ENCODE measurements at places on chromosomes 3 and 15.

- DNase-seq = no peak
Observed at GRCh38 chr15:95880031-95880570, 450.4 kb upstream of the NR2F2 start.

GRCh38 chr15:48578965-48579364 is 66.5 kb downstream of the FBN1 start:
- no peak for DNase-seq

DNA sequence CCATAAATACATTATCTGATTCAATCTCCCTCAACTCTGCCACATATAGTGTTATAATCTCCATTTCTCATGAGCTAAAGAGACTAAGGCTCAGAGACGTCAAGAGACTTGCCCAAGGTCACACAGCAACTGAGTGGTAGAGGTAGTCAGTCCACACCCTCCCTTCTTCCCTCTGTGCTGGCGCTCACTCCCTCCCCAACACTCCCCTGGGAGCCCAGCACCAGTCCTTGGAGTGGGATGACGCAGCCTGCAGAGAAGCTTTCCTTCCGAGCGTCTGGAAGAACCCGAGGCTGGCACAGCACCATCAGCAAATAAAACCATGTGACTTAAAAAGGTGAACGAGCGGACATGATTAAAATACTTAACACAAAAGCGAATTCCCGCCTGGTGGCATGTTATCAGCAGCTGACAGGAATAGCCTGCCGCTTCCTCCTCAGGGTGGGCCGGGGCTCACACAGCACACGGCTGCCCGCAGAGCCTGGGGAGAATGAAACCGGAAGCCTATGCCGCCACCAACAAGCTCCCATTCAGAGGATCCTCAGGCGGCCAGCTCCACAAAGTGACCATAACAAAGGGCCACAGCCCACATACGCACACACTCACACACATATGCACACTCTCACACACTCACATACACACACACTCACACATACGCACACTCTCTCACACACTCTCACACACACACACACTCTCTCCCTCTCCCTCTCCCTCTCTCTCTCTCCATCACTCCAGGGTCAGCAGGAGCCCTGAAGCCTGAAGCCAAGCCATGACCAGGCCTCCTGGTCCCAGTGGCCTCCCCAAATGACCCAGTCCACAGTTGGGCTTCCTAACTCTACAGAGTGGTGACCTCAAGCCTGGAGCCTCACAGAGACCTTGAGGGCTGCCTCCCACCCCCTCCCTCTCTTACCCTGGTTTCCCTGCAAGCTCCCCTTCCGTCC is 120.5 kb downstream of the XXYLT1 start:
- DNase-seq = peak; percentile 52

DNA sequence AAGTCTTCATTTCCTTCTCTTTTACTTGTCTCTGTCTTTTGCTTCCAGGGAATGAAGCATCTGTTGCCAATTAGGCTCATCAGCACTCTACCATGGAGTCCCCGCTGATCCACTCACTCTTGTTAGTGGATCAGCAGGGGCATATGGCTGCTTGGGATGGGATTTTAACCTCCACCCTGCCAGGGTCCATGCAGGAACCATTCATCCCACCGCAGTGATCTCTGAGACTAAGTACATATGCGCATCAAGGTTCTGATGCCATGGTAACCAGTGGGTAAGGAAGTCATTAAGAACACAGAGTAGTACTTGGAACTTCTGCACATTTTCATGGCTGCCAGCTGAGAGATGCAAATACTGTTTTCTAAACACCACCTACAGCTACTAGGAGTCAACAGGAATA is 374.0 kb upstream of the ALCAM start:
- no peak for DNase-seq

DNA sequence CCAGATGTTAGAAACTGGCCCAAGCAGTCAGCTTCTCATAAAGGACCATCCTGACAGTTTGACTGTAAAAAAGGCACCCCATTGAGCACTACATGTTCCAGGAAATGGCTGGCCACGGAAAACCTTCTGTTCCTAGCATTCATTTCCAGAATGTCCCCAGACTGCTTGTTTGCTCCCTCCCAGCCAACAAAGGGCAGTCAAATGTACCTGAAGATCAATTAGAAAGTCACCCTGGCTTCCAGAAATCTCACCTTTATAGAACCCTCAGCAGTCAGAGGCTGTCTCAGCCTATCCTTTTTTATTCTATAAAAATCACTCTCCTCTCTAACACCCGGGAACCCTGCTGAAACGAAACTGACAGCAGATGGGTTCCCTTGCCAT is 784 bp upstream of the SAMMSON start:
- DNase-seq = no peak

DNA sequence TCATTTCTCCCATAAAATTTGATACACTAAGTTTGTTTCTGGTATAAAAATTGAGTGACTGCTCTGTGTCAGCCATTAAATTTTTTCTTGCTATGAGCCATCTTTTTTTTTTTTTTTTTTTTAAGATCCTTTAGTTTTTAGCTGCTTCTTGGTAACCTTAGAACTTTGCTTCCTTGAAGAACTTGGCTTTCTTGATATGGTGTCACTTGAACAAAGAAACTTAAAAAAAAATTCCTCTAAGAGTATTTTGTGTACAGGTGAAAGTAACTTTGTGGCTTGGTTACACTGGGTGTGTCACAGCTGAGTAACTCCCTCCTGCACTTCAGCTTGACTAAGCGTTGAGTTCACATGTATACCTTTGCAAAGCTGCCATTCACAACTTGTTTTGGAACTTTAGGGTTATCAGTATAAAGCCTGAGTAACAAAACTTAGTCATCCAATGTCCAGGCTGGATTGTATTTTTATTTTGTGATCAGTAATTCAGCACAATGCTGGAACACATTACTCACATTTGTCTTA is 6.5 kb downstream of the CHD2 start:
- no peak for DNase-seq

GRCh38 chr15:56699743-56700142 is 33.6 kb downstream of the ZNF280D start:
- DNase-seq = peak; percentile 71

DNA sequence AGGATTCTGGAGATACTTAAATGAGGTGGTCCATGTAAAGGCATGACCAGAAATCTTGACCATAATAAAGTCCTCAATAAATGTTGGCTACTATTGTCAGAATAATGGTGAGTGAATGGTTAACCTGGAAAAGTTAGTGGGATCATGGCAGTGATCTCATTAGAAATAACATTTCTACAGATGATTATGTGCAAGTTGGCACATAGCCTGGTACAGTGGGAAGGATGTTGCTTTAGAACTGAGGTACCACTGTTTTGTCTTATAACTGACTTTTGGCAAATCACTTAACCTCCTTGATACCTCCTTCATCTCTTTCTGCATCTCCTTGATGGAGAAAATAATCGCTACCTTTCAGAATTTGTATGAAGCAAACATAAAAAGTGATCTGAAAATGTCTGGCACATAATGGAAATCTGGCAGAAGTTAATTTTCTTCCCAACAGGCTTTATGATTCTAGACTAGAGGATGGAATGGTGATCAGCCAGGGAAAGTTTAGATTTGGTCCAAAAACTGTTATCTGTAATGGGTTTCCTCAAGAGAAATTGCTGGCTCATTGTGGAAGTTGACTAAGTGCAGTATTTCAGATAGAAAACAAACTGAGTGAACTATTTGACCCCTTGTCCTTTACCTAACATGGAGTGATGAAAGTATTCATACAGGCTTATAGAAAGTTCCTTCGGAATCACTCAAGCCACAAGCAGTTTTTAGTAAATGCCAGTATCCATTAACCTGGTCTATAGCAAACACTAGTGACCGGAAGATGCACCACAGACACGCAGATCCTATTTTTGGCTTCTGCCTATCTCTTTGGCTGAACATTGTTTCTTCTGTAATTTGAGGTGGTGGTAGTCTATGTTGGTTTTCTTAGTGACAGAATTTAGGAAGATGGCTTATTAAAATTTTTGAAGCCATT is 449.6 kb upstream of the TGFBR2 start:
- DNase-seq = no peak

DNA sequence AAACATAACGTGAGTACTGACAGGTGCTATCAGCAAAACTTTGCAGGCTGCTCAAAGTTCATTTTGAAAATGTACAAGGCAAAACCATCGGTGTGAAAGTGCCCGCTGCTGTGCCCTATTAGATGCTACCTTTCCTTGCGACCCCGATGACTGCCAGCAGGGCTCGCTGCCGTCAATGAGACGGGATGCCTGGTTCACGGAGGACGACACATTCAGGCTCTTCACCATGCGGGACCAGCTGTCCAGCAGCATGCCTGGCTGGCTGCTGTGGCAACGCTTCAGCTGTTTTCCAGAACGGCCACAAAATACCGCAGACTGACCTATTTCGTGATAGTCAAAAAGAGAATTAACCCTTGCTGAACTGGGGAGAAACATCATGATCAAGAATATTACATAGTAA is 92.7 kb upstream of the OCA2 start:
- no peak for DNase-seq

DNA sequence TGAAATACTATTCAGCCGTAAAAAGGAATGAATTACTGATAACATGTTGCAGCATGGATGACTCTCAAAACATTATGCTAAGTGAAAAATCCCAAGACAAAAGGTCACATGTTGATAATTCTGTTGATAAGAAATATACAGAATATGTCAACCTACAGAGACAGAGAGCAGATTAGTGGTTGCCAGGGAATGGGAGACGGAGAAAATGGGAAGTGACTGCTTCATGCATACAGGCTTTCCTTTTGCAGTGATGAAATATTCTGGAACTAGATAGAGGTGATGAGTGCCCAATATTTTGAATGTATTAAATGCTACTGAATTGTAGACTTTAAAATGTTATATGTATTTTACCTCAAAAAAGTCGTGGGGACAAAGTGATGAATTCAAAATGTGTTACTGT is 56.2 kb downstream of the ABHD2 start:
- no peak for DNase-seq

DNA sequence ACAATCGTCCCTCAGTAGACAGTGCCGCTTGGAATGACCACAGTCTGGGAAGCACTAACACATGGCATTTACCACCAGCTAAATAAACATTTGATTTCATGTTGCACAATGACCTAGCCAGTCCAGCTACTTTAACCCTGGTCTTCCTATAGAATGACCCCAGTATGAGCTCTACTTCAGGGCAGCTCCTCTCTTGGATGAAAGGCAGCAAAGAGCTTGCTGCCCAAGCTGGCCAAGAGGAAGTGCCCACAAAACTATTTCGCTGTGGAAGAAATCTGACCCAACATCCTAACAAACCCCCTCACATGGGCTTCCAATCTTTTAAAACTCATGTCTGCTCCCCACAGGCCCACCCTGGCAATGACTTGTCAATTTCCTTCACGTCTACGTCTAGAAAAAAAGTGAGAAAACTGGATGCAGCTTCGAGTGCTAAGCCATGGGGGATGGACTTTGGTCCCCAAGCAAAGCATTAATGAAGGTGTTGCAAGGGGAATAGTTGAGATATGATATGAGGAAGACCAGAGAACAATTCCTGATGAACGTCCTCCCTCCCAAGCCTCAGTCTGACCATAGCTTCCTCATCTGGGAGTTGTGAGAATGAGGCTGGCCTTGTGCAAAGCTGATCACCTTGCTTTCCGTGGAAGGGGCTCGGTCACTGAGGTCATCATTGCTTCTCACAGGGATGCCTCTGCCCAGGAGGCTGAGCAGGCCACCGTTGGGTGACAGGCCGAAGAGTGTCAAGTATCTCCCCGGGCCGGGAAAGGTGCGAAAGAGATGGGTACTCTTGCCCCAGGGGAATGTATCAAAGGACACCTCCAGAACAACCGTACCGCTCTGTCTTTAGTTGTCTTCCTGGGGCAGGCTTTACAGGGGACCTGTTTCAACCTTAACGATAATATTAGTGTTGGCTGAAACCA is 964 bp downstream of the SLC25A20 start:
- no peak for DNase-seq

DNA sequence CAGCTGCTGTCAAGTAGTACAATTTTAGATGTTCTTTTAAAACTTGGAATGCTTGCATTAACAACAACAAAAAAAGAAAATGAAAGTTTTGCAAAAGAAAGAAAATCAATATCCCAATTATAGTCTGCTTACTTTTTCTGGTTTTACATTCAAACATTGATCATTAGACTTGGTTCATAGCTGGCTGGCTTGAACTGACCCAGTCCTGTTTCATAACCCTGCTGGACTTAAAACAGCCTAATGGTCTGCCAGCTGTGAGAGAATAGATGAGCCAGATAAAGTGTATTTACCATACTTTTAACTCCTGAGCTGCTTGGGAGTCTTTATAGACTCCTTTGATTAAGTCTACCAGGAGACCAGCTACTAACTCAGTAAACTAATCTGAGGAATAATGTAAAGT is 59.2 kb downstream of the PIAS1 start:
- DNase-seq = no peak

DNA sequence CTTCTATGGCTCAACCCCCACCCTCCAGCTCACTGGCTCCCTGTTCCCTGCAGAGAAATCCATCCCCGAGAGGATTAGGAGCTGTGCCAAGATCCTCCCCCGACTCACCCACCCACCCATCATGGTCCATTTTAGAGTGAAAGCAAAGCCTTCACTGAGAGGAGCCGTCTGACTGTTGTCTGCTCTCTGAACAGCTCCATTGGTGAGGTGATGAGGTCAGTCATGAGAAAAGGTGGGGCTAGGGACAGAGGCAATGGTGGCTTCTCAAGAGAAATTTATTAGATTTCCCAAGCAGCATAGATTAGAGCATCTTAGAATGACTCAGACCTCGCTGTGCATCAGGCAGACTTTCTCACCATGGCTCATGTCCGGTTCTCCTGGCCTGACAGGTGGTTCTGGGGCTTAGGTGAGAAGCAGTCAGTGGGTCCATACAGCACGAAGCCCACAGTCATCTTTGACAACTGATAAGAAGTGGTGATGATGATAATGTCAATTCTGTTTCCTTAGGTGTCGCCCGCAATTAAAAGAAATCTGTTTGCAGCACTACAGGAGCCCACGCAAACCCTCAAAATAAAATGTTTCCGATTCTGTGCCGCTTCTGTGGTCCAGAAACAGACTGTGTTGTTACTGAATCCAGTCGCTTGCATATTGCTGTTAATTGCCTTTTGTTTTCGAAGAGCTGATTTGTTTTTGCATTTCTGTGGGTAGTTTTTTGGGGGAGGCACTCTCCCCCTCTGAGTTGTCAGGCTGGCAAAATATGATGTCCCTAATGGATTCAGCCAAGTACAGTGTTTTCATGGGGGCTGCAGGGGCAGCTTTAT is 24.8 kb upstream of the RHO start:
- DNase-seq = no peak

DNA sequence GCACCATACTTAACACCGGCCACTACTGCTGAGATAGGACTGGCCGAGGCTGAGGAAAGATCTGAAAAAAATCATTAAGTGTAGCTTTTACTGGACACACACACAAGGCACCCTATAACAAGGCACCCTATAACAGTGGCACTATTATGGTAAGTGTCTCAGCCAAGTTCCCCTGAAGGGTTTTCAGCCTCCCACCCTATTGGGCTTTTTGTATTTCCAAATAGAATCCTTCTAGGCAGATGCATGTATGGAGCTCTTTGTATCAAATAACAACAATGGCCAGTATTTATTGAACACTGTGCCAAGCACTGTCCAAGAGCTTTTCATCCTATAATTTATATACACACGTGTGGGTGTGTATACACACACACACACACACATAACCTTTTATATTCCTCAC is 6.7 kb upstream of the DNAJA4 start:
- no peak for DNase-seq
